NCI-H774 (cell line): ENCODE measurements at places on chromosomes 6 and 20.

- no peak for DNase-seq
These were observed at the start of gene SUN5 for GRCh38 chr20:33004141-33004751. Gene SUN5, minus strand, starts transcription at chr20:33004433. Its CDS starts 93 bp downstream, at chr20:33004340.

GRCh38 chr6:21024616-21025015 lies 490.4 kb downstream of the CDKAL1 start:
- DNase-seq, result no peak

- DNase-seq, result no peak
These were observed 58.6 kb downstream of the RPS12 start for GRCh38 chr6:132872923-132873322.

- no peak for DNase-seq
These were observed 49.3 kb downstream of the FAM50B start for GRCh38 chr6:3898265-3898994.

- DNase-seq, result no peak
These were observed 81.9 kb downstream of the GINS1 start for GRCh38 chr20:25489221-25489871.

- DNase-seq, result no peak
These were observed 3.8 kb downstream of the SEC23B start for GRCh38 chr20:18511571-18511970.

DNA sequence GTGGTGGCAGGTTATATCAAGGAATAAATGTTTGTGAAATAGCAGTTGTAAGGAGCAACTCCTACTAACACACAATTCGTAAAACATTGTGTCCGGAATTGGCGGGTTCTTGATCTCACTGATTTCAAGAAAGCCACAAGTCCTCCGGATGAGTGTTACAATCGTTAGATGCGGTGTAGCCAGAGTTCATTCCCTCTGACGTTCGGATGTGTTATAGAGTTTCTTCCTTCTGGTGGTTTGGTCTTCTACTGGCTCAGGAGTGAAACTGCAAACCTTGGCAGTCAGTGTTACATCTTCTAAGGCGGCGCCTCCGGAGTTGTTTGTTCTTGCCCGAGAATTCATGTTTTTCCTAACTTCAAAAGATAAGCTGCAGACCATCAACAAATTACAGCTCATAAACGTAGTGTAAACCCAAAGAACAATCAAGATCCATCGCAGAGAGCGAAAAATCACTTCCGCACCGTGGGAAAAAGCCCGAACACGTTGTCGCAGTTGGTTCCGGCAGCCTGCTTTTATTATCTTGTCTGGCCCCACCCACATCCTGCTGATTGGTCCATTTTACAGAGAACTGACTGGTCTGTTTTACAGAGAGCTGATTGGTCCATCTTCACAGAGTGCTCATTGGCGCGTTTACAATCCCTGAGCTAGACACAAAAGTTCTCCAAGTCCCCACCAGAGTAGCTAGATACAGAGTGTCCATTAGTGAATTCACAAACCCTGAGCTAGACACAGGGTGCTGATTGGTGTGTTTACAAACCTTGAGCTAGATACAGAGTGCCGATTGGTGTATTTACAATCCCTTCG lies 58.2 kb downstream of the TRIM27 start:
- DNase-seq, result peak; percentile 22

DNA sequence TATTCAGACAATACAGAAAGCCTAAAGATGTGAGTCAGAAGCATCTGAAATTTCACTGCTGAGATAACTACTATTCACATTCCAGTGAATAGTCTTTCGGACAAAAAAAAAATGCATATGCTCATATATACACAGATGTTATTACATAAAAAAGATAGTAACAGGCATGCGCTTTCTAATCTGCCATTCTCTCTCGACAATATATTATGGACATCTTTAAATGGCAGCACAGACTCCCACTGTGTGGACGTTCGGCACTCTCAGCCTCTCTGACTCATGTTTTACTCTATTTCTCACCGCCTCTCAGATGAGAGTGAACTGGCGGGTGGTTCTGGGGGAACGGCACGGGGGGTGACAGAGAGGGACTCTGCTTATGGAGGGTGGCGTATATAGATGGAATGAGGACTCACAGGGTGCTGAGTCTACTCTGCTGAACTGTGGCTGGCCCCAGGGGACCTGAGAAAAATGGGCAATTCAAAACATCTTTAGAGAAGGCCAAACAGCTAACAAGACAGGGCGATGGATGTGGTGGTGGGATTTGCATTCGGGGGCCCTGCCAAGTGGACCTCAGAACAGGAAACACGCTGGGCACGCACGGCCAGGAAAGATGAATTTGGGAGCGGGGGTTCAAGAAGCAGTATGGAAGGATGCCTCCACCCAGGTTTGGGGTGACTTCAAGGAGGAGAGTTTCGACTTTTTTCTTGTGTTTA lies 68.9 kb downstream of the MDGA1 start:
- no peak for DNase-seq

DNA sequence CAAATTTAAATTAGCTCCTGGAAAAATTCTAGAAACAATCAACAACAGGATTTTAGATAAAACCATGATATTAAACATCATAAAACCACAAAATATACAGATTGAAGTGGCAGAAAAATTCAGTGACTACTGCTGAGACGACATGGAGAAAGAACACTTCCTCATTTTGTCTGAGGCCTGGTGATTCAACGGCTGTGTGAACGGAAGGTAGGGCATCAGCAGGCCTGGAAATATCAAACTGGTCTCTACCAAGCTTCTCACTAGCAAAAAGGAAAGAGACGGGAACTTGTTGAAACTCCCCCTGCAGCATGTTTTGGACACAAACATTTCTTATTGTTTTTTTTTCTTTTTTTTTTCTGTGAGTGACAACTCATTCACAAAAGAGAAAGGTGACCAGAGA lies 58.0 kb upstream of the AHI1 start:
- DNase-seq, result no peak

DNA sequence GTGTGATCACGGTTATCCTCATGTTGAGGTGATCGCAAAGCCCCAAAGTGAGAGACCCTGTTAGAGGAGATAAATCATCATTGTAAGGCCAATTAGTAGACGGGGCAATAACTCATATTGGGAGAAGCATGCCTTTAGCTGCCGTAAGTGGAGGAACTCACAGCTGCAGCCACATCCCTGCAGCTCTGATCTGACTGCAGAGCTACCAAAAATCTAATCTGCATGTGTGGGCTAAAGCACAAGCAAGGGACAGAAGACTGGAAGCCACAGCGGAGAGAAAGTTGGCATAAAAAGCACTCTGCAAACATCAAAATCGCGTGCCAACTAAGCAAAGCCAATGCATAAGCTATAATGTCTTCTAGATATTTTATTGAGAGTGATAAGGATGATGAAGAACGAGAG lies 79.8 kb downstream of the TBC1D7 start:
- no peak for DNase-seq

DNA sequence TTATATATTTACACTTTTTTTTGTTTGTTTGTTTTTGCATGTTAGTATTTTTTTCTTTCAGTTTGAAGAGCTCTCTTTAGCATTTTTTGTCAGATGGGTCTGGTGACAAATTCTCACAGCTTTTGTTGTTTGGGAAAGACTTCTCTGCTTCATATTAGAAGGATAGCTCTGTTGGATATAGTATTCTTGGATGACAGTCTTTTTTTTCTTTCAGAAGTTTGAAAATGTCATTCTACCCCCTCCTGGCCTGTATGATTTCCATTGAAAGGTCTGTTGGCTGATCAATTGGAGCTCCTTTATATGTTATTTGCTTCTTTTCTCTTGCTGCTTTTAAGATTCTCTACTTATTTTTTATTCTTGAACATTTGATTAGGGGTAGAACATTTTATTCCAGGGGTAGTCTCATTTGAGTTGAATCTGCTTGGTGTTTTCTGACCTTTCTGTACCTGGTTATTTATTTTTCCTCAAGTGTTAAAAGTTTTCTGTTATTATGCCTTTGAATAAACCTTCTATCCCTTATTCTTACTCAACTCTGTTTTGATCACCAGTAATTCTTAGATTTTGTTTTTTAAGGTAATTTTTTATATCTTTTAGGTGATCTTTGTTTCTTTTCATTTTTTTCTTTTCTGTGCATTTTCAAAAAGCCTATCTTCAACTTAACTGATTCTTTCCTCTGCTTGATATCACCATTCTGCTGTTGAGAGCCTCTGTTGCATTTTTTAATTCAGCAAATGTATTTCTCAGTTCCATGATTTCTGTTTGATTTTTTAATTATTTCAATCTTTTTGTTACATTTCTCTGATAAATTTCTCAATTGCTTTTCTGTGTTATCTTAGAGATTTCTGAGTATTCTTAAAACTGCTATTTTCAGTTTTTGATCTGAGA lies 176.8 kb upstream of the ECI2 start:
- DNase-seq, result no peak

DNA sequence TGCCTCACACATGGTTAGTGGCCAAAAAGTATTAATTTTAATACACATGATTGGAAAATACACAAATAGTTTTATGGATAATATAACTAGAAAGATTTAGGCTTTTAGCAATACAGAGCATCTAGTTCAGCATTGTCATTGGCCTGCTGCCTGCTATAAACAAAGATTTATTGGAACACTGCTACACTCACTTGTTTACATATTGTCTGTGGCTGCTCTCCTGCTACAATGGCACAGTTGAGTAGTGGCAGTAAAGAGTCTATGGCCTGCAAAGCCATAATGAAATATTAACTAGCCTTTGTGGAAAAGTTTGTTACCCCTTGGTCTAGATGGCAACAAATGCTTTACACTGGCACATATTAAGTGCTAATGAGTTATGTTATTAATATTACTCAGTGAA lies 37.8 kb downstream of the ZNF451 start:
- peak; percentile 57 for DNase-seq

GRCh38 chr6:75761489-75761888 lies 12.4 kb downstream of the MYO6 start:
- DNase-seq, result no peak

- DNase-seq, result no peak
These were observed 86.1 kb downstream of the SLX4IP start for GRCh38 chr20:10521068-10521831.

GRCh38 chr6:53134601-53135235 lies 13.9 kb downstream of the GCM1 start:
- DNase-seq, result no peak

- no peak for DNase-seq
These were observed 18.4 kb downstream of the TTK start for GRCh38 chr6:80022803-80023202.

- no peak for DNase-seq
These were observed 21.4 kb upstream of the MYL9 start for GRCh38 chr20:36519944-36520343.

DNA sequence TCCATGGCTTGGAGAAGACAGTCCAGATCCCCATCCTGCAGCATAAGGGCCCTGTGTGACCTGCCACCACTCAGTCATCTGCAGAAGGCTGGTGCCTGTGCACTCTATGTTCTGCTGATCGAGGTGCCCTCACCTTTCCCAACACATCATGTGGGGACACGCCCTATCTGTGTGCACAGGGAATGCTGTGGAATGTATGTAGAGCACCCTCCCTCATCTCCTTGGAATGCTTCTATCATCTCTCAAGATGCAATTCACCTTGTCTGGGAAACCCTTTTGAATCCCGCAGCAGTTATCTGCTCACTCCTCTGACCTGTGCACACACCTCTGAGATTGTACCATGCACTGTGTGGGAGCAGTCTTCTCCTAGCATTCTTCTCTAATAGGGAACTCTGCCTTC lies 207.2 kb upstream of the SSTR4 start:
- DNase-seq, result no peak

- no peak for DNase-seq
These were observed 94.9 kb downstream of the JARID2 start for GRCh38 chr6:15340775-15341174.

- no peak for DNase-seq
These were observed 111.4 kb downstream of the CDH26 start for GRCh38 chr20:60069656-60070055.

- DNase-seq, result no peak
These were observed 6.2 kb downstream of the NOL4L start for GRCh38 chr20:32578840-32579390.

DNA sequence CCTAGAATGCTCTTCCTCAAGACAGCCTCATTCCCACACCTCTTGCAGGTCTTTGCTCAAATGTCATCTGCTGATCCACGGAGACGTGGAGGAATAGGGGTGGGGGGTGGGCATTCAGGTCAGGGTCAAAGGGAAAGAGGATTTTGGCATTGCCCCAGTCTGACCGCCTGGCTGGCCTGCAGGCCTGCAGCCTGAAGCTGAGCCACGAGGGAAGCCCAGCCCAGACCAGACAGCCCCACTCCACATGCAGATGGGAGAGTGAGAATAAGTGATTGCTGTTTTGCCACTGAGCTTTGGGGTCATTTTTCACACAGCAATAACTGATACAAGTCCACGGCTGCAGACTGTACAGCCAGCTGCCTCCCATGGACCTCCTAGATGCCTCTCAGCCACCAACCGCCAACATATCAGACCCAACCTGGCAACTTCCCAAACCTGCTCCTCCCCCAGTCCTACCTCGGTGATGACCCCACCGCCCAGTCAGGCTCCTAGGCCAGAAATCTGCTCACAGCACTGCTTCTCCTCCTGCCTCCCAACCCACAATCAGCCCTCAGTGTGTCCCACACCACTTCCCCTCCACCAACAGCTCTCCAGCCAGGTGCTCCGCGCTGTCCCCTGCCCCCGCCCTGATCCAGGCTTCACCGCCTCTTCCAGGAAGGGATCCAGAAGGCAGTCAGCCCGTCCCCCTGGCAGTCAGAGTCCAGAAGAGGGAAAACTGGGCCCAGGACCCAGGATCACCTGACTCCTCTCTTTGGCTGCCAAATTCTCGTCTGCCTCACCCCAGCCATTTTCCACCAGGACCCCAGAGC lies 14.0 kb downstream of the KIAA1755 start:
- DNase-seq, result no peak

GRCh38 chr6:129069006-129069405 lies 186.1 kb downstream of the LAMA2 start:
- no peak for DNase-seq

DNA sequence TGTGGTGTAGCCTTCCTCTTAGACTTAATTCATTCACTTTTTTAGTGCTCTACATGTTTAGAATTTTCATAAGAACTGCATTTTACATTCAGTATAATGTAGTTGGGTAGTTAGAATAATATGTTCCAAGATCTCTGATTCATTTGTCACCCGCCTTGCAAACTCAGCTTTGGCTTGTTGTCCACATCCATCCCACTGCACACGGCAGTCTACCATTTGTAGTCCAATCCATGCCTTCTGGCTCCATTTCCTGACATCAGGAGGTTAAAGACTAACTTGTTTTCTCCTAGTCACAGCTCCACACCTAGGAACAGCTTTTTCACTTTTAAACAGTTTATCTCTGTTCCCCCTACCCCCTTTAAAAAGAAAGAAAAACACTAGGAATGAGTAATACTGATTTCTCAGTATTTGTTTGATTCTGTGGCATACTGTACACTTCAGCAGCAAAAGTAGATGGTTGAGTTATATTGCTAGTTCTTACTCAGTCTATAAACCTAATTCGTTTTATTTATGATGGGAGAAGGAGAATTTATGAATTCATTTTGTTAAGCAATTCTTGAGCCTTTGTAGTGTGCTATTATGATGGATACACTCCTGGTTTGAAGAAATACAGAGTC lies 180.9 kb downstream of the ARID1B start:
- no peak for DNase-seq

GRCh38 chr6:159067334-159067733 lies 22.5 kb upstream of the TAGAP start:
- DNase-seq, result no peak
